ENCODE measurements at places on chromosomes 12 and 14.

- peak; percentile 11 for DNase-seq
Observed at GRCh38 chr12:82019533-82019932, 260.4 kb upstream of the PPFIA2 start.

- DNase-seq, result no peak
Observed at GRCh38 chr14:55540847-55541773, 38.9 kb upstream of the KTN1 start.

- DNase-seq, result no peak
Observed at GRCh38 chr14:30957813-30958370, 67.6 kb upstream of the AP4S1 start.

DNA sequence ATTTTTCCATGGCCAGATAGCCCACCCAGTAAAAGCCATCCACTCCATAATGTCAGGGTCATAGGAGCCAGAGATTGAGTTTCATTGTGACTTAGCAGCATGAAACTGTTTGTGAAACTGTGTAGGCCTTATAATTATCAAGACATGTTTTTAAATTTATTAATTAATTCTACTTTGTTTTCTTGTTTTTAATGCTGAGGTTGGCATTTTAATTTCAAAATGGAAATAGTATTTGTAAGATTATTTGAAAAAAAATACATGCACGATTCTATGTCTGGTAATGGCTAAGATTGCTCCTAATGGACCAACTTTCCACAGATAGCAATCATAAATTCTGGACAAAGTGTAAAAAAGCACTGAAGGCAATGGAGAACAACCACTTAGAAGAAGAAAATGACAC lies 67.1 kb downstream of the GPR137C start:
- no peak for DNase-seq

GRCh38 chr14:42140001-42140400 lies 533.3 kb downstream of the LRFN5 start:
- DNase-seq, result no peak

GRCh38 chr14:62097824-62098223 lies 335.6 kb downstream of the SNAPC1 start:
- no peak for DNase-seq

DNA sequence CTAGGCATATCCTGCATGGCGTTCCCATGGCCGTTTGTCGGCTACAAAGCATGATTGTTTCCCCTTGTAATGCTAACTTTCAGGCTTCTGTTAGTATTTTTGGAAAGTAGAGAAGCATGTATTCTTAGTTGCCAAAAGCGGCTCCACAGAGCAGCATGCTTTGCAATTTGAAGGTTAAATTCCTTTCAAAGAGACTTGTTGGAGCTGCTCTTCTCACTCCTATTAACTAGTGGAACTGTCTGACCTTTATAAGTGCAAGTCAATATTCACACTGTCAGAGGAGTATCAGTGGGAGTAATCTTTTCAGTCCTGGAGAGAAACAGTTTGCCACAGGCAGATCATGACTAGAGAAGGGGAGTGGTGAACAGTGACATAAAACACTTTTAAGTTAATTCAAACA lies 656.1 kb upstream of the NOVA1 start:
- no peak for DNase-seq

- DNase-seq, result no peak
Observed at GRCh38 chr12:5177731-5178130, 134.1 kb downstream of the KCNA5 start.

DNA sequence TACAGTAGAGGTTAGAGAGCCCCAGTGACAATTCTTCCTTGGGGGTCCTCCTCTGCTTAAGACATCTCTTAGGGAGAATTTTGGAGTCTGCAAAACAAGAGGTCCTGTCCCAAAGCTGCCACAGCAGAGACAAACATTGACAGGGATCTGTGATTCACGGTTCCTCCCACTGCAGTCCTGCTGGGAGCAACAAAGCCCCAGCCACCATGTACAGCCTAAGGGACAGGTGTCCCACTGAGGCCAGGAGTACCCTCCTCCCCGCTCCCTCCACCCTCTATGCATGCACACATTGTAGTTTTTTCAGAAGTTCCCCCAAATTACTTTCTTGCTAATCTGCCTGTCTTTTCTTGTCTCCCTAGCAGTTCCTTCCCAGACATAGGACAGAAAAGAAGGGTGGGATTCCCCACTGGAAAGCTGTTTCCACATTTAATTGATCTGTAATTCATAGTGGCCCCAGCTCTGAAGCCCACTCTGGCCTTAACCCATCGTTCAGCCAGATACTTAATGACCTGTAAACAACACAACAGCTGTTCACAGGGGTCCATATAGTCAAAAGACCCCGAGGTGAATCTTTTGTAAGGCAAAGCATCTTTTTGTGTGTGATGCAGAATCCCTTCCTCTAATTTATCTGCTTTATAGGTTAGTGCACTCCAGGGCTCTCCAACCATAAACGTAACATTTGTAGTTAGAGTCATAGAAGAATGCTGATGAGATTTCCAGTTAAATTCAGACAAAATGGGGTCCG lies 13.9 kb upstream of the PRICKLE1 start:
- DNase-seq, result no peak

- peak; percentile 22 for DNase-seq
Observed at GRCh38 chr14:92578511-92578910, 64.9 kb downstream of the RIN3 start.

DNA sequence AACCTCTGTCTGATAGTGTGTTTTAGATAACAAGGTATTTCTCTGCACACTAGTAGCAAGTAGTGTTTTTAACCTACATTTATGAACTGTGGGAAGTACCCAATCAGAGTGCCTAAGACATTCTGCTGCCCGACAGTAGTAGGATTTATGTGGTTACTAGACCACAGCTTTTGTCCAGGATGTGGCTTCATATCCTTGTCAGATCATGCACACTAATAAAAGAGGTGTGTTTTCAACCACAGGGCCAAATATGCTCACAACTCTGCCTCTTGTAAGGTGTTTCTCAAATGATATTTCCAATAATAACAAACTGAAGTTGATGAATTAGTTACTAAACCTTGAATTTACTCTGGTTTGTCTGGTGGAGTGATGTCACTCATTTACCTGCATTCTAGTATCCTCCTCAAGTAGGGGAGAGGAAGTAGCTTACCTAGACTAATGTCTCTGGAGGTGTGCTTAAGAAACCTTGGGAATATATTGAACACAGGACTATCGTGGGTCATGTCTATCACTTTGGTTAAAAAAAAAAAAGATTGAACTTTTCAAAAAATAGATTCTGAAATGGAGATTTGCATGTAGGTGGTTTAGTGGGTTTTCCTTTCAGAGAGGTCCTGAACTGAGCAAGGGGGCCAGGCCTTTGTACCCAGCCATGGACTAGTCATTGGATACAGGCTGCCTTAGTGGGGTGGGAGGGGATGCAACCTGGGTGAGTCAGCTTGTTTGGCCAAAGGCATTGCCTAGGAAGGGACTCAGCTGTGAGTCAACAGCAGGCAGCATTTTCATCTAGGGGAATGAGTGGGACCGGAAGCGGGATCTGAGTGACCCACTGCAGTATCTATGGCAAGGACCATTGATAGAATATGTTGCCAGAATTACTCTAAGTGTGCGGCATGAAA lies 14.1 kb downstream of the FBXW8 start:
- DNase-seq, result peak; percentile 62

DNA sequence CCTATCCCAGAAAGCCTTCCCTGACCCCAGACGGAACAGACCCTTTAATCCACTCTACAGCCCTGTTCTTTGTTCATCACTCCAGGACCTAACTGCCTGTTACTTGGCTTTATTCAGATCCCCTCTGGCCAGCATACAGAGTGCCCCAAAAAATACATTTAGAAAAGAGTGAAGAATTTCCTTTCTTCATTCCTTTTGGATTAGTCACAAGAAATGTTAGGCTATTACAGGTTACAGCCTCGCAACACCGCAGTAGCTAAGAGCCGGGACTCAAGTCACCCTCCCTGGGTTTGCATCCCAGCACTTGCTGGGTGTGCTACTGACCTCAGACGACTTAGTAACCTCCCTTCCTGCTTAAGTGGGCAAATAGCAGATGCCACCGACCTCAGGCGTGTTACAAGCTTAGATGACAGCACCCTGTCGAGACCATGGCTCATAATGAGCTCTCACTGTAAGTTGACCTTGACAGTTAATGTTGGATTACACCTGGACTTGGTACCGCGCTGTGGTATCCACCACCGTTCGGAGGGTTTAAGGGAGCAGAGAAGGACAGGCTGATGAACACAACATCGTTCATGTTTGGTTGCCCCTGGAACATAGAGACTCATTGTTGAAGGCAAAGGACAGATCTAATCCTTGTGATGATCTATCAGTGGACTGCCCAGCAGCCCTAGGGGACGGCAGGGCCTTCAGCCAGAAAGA lies 12.9 kb downstream of the GLRX5 start:
- DNase-seq, result peak; percentile 68

GRCh38 chr12:52267699-52268098 lies 6.7 kb upstream of the KRT86 start:
- no peak for DNase-seq
